ENCODE measurements at places on chromosomes 3 and 15.
A peak's percentile ranks its signal among the peaks of the same experiment; 100 is the strongest.

- DNase-seq: no peak
Measured at GRCh38 chr3:130963878-130964277, 62.7 kb downstream of the ASTE1 start.

DNA sequence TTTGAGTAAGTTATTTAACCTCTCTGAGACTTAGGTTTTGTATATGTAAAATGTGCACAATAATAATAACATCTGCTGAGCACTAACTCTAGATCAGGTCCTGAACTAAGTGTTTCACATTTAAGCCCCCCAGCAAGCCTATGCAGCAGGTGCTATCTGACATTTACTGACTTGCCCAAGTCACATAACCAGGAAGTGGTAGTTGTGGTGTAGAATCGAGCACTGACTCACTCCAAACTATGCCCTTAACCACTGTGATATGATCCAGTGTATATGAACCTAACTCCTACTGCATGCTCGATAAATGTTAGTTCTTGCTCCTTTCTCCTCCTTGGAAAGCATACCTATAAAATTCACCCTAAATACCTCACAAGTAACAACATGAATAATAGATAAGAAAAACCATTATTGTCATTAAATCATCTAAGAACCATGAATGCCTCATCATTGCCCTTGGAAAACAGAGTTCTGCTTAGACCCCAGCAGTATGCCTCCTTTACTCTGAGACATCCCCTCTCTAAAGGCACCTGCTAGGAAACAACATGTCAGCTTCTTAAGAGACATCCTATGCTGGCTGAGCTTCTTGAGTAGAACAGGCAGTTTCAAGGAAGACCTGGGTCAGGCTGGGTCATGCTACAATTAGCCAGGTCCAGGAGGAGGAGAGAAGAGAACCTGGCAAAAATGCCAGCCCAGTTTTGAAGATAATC lies 3.0 kb upstream of the SHC4 start:
- peak; percentile 19 for DNase-seq

- no peak for DNase-seq
Measured at GRCh38 chr3:55909373-55909772, 422.3 kb upstream of the WNT5A start.

GRCh38 chr15:36658312-36658711 lies 78.9 kb downstream of the CDIN1 start:
- no peak for DNase-seq

GRCh38 chr3:141528800-141529199 lies 42.0 kb downstream of the RASA2 start:
- DNase-seq: no peak

DNA sequence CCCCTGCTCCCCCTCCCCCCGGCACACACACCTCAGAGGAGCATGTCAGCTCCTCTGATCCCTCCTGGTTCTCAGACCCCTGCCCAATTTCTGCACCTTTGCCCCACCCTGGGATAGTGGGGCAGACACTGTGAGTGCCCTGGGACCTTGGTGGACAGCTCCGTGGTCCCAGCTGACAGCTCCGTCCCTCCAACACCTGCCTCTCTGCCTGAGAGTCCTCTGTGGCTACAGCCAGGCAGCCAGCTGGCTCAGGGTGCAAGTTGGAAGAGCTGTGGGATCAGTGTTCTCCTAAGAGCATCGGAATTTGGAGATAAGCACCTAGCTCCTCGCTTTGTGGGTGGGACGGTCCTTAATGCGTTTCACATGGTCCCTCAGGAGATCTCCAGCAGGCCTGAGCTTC lies 43.7 kb upstream of the PGPEP1L start:
- no peak for DNase-seq

- no peak for DNase-seq
Measured at GRCh38 chr3:186683979-186684378, 18.2 kb downstream of the HRG start.

DNA sequence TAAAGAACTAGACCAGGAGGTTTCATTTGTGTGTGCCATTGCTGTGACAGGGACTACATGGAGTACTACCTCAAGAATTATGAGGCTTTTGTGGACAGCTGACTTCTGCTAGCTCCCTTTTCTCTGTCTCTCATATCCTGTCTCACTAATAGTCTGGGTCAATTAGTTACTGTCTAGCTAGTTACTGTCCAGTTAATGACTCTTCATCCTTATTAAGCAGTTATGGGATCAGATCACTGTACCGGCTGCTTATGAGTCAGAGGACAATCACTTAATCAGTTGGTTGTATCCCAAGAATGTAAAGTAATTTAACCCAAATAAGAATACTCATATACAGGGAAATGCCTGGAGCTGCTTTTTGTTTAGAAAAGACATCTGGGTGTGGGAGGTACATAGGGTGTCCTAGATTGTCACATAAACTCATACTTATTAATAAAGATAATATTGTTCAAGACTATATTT lies 158.0 kb downstream of the CDIN1 start:
- DNase-seq: no peak

GRCh38 chr3:37417297-37418082 lies 243.1 kb upstream of the LRRFIP2 start:
- no peak for DNase-seq

DNA sequence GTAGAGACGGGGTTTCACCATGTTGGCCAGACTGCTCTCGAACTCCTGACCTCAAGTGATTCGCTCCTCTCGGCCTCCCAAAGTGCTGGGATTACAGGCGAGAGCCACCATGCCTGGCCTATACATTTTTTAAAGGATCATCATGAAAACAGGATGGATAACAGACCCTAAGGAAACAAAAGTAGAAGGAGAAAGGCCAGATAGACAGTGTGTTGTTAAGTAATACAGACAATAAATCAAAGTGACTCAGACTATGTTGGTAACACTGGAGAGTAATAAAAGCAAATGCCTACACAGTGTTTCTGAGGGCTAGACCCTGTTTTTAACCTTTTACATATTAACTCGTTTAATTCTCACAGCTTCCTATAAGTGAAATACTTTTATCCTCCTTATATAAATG lies 133.8 kb upstream of the MCTP2 start:
- no peak for DNase-seq

DNA sequence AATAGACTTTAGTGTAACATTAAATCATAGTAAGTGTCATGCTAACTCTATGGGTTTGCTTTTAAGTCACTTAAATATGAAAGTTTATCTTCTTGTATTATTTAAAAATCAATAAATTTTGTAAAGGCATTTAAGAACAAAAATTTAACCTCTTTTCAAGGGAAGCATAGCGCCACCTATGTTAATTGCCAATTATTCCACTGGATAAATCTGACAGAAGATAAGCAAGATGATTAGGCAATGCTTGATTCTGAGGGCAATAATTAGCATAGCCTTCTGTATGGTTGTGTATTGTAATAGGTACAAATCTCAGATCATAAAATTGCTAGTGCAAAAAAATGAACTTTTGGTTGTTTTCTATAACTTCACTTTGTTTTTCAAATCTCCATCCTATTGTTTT lies 560.1 kb downstream of the GRM7 start:
- no peak for DNase-seq

GRCh38 chr15:44216958-44217357 lies 21.9 kb upstream of the FRMD5 start:
- DNase-seq: no peak
